Spleen (tissue), 13 donors: ENCODE measurements at places on chromosomes 7 and 10. TPM values are rescaled to one million over a fixed set of nuclear protein-coding genes. Genes with fewer than 3 reads are reported as not detected.

DNA sequence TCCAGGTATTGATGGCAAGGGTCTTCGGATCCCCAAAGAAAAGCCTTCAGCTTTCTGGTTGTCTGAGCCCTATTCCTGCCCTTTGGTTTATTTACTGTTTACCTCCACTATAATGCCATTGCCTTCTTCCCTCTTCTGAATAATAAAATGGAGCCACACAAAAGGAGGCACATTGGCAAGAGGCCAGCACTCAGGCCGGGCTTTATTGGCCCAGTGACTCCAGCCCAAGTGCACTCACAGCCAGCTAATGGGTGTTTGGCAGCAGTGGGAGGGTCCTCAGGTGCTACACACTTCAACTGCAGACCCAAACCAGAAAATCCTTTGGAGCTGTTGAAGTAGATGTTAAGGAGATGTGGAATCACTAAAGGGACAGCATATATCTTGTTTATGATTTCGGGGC, 336.0 kb downstream of the PLXNA4 start:
- no peak for DNase-seq

DNA sequence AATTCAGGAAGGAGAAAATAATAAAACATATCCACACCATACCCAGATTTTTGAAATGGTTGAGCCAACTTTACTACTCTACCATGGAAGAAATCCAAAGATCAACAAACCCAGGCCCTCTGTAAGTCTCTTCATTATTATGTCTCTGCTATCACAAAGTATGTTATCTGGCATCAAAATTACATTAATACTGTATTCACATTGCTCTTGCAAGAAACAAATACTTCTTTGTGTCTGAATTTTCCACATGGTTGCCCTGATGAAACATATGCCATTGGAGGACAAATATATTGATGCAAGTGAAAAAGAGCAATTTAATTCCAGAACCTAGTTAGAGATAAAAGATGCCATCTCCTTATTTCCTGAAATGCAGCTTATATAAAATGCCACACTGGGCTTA, 204.0 kb downstream of the FZD1 start:
- DNase-seq: no peak

GRCh38 chr7:6655636-6656385, 18.7 kb downstream of the ZNF316 start:
- no peak for DNase-seq

DNA sequence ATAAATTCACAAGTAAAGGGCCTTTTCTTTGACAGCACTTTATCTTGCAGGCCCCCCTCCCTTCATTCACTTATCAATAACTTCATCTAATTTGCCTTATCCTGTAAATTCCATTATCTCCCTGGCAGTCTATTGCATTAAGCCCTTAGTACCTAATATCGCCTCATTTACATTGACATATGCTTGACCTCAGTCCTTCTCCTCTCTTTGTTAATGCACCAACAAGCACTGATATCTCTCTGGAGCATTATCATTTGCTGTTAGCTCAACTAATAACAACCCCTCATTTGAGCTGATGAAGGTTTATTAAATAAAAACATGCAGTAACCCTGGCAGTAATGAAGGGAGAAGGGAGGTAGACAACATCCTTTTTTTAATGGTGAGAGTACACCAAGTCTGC, 46.8 kb downstream of the EXOC4 start:
- no peak for DNase-seq

DNA sequence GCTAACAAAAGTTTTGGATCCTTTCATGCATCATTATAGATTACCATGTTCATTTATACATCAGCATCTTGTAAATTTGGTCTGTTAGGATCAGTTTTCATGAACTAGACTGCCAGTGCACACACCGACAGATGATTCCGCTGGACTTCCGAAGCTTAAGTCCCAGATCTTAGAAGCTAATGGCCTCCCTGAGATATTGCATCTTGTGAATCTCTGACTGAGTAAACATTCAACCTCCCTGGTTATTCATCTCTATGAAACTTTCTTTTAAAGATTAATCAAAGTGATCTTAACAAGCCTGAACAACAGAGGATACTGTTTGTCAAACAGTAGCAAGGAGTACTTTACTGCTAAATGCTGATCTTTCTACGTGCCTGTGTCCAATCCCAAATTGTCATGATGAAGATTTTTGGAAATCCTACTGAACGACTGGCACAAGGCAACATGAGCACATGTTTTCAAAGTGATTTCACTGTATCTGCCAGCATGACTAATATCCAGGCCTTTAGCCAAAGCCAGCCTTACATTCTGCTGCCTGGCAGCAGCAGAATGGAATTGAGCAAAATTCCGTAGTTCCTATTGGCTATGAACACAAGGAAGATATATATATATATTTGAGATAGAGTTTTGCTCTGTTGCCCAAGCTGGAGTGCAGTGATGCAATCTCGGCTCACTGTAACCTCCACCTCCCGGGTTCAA, 91.3 kb upstream of the ANK3 start:
- DNase-seq: no peak

DNA sequence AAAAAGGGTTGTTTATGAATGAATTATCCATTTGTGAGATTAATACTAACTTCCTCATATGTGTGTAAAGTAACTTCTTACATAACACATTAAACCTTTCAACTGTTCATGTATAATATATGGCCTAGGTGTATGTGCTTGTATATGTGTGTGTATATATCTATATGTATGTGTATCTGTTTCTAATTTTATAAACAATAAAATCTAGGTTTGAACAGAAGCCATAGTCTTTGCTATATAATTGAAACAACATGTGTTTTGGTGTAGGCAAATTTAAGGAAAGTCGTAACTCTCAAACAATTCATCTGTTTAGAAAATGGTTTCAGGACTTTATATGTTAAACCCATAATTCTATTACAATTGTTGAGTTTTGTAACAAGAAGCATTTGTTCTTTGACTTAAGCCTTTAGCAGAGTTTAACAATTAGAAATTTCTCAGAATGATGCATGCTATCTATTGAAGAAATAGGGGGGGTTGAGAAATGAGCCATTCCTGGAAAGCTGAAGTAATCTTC, 103.3 kb downstream of the BBS9 start:
- no peak for DNase-seq

- no peak for DNase-seq
Observed at GRCh38 chr7:36400606-36401005, 10.9 kb downstream of the ANLN start.

DNA sequence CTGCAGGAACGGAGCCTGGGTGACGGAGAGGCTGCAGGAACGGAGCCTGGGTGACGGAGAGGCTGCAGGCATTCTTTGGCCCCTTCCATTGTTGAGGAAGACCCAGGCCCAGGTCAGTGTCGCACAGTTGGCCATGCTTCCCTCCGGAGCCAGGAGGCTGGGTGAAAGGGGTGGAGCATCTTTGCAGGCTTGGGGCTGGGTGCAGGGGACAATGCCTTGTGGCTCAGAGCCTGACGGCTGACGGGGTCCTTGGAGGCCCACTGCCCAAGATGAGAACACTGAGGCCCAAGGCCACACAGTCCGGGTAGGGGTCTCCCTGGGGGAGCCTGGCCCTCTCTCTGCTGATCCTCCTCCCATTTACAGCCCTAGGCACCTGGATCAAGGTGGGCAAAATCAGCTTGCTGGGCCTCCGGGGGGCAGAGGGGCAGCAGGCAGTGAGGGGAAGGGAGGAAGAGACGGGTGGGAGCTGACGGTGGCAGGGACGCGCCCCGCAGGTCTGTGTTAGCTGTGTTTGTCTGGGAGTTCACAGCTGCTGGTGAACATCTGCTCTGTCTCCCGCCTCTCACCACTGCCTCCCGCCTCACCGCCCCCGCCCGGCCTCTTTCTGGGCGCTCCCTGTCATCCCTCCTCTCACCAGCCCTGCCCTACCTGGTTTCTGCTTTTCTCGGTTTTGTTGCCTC, 30.6 kb upstream of the PCBD1 start:
- peak; percentile 63 for DNase-seq

DNA sequence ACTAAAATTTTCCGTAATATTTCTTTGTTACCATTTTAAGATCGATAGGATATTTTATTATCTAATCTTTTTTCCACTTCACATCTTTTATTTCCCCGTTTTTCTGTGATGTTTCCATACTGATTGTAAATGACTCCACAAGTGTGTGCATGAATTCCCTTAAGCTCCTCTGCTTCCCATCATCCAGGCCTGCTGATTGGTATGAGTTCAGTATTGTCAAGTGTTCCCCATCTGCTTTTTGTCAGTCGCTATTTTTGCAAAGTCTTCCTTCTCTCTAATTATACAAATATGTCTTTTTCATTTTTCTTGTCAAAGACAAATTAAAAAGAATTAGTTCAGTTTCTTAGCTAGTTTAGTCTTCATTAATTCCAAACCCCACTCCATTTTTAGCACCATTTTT, 184.7 kb downstream of the EXOC4 start:
- no peak for DNase-seq

DNA sequence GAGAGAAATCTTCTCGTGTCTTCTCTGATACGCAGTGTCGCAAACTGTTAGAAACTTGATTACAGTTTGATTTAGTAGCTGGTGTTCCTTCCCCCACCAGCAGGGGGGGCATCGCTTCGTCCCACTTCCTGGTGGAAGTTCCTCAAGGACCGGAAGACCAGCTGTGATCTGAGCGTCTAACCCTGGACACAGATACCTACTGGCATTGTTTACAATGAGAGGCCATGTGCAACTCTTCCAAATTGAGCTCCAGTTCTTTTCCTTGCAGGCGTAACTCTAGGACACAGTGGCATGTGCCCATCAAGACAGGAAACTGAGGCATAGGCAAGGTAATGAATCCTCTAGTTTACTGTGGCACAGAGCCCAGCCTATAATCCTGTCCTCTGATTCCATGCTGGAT, 219.0 kb downstream of the CCDC3 start:
- DNase-seq: no peak

- no peak for DNase-seq
Observed at GRCh38 chr7:102101111-102101551, 185.5 kb upstream of the SH2B2 start.

DNA sequence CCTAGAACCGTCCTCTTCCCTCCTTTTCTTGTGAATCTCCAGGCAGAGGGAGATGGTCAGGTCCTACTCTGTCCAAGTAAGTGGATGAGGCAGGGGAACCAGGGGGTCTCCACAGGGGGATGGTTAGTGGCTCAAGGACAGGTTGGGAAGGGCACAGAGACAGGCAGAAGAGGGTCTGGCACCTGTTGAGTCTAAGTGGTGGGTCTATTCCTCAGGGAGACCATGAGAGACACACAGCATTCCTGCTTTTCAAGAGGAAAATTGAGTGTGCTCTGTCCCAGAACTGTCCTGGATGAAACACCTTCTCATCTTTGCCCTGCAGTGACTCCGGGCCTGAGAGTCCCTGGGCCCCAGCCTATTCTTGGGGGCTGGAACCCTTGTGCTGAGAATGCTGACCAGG, 184.8 kb upstream of the GALNT17 start:
- DNase-seq: no peak

DNA sequence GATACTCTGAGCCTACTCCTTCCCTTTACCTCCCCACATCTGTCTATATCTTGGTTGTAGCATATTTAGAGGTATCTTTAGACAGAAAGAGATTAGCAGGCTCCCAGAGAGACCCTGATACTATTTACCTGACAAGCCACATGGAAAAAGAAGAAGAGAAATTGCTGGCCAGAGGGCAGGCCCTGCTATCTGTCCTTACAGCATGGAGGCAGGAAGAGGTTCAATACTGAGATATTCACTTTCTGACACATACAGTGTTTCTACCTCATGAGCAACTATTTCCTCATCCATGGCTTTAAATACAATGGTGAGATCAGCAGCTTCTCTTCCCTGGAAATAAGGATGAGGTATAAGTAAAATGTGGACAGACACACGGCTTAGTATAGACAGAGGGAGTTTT, 33.9 kb upstream of the TSPAN13 start:
- DNase-seq: no peak

- no peak for DNase-seq
Observed at GRCh38 chr10:68067029-68067428, 8.1 kb downstream of the HERC4 start.

DNA sequence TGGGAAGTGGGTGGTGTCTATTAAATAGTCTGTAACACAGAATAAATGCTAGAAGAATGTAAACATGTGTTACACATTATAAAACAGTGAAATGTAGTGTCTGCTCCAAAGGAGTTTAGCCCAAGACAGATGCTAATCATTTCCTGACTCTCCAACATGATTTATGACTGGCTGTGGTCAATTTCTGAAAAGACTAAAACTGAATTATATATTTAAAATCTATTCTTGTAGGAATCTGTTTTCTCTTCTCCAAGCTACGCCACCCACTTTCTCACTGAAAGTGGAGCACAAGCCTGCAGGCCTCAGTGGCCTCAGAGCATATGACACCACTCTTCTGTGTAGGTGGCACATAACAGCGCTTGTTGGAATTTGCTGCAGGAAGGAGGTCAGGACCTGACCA, 44.4 kb downstream of the CTTNBP2 start:
- no peak for DNase-seq

DNA sequence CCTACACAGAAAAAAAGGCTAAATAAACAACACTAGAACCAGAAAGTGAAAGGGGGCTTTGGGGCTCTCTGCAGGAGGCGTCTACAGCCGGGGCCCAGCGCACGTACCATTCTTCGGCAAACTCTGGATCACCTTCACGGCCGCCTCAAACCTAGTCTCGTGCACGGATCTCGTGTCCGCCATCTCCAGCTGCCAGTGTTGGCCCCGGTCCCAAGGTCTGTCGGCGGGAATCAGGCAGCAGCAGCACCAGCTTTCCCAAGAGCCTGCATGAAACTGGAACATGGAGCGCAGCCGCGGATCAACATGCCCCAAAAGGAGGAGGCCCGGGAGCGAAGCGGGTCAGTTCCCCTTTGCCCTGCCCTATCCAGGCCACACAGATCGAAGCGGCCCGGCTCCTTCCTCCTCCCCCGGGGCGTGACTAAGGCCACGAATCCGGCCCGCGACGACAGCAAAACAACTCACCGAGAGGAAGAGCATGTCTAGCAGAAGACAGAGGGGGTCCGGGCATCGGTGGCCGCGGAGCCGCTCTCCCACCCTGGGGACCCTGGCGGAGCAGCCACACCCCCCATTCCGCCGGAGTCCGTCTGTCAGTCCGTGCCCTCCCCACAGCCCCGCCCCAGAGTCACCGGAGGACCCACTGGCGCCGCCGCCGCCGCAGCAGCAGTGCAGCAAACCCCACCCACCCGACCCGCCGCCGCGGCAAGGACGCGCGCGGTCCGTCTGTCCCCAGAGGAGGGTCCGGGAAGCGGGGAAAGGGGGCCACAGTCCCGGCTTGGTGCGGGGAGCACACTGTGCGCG, at the start of gene ACBD5:
TSS of gene ACBD5 (minus strand) at position 586 of the 798 bp plus-strand sequence. CDS start at position 477, 109 bp downstream.
- peak; percentile 98 for DNase-seq

- DNase-seq: no peak
Observed at GRCh38 chr10:24897326-24897926, 55.0 kb downstream of the PRTFDC1 start.

DNA sequence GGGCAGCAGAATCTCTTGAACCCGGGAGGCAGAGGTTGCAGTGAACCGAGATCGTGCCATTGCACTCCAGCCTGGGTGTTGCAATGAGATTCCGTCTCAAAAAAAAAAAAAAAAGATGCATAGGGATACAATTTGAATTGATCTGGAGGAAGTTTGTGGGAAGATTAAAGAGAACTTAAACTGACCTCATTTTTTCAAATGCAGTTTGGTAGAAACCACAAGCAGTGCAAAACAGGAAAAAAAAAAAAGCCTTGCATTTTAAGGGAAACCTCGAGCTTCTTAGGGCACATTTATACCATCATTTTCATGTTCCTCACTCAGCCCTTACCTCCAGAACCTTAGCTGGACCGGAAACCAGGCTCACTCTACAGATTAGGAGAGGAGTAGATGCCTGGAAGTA, 2.8 kb downstream of the KCTD7 start:
- no peak for DNase-seq

LRRC61 gene
- polyA plus RNA-seq: 7.3 TPM

KCP gene
- polyA plus RNA-seq: 0.06 TPM

VWDE gene
- 0.15 TPM for polyA plus RNA-seq

MOSPD3 gene
- 16.8 TPM for polyA plus RNA-seq

ATOH7 gene
- 0.10 TPM for polyA plus RNA-seq

FAM53B gene
- 35.2 TPM for polyA plus RNA-seq

IGF2BP3 gene
- polyA plus RNA-seq: 0.22 TPM

SEPHS1 gene
- polyA plus RNA-seq: 23.5 TPM
